Posterior cingulate gyrus (tissue), 11 donors: ENCODE measurements at places on chromosomes 6 and 20.

- no peak for DNase-seq
Measured at GRCh38 chr6:12516070-12516469, 200.5 kb upstream of the PHACTR1 start.

- no peak for DNase-seq
Measured at GRCh38 chr6:135990439-135990838, 138.9 kb downstream of the PDE7B start.

DNA sequence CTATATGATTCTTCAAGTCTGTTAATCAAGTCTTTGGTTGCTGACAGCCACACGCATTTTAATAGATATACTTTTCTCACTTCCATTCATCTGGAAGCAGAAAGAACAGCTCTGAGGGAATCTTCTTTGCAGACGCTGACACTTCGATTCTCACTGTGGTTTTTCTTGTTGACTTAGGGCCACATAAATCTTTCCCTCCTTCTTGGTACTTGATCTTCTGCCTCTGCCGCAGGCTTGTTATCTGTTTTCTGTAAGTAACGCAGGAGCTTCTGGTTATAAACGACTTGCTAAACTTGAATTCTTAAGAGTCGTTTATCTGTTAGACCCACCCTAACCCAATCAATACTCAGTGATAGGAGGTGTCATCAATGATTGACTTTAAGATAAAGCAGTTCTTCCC is 268.8 kb upstream of the SULF2 start:
- no peak for DNase-seq

DNA sequence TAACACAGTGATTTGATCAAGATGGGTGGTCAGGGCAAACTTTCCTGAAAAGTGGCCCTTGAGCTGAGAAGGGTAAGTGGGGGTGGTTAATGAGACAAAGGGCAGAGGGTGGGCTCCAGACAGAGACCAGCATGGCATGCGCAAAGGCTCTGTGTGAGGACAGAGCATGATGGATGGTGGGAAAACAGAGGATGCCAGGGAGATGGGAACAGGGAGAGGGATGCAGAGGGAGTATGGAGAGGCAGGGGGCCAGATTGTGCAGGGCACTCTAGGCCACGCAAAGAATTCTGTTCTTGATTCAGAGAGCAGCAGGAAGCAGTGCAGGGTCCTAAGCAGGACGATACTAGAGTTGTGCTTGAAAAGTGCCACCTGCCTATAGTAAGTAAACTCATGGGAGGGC is 394.4 kb downstream of the BTBD9 start:
- no peak for DNase-seq

GRCh38 chr6:27531772-27532459 is 59.0 kb upstream of the ZNF184 start:
- DNase-seq = no peak

- DNase-seq = no peak
Measured at GRCh38 chr6:107811591-107812218, 12.4 kb downstream of the SCML4 start.

DNA sequence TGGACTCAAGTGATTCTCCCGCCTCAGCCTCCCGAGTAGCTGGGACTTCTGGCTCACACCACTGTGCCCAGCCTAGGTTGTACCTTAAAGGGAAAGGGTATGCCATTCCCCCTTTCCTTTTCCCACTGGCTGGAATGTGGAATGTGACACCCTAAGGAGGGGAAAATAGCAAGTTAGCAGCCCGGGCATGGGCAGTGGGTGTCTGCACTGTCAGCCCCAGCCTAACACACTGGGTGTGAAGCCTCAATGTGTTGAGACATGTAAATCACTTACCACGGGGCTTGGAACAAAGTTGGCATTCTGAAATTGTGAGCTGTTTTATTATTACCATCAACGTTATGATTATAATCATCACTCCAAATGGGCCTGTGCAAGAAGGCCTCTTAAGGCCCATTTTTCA is 80.8 kb upstream of the PTPN1 start:
- no peak for DNase-seq

- DNase-seq = no peak
Measured at GRCh38 chr20:38997622-38998021, 35.5 kb downstream of the DHX35 start.

GRCh38 chr20:31922181-31922580 is 29.7 kb downstream of the PDRG1 start:
- no peak for DNase-seq

DNA sequence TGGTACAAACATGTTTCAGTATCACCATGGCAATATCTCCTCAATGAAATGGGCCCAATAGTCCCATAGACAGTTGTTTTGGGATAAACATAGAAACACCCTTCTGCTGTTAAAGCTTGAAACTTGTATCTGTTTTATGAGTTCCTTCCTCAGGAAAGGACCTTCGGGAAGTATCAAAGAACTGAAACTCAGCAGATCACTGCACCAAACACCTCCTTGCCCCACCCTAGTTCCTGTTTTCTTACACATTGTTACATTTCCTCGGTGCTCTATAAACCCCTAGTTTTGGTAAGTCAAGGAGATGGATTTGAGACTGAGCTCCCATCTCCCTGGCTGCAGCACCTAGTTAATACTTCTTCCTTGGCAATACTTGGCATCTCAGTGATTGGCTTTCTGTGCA is 73.8 kb upstream of the ECI2 start:
- DNase-seq = no peak

GRCh38 chr6:25889877-25890853 is 16.1 kb upstream of the SLC17A3 start:
- no peak for DNase-seq

- DNase-seq = no peak
Measured at GRCh38 chr20:6636209-6637159, 131.0 kb upstream of the BMP2 start.

- DNase-seq = peak; percentile 57
Measured at GRCh38 chr6:167311286-167311685, 13.6 kb upstream of the TTLL2 start.

DNA sequence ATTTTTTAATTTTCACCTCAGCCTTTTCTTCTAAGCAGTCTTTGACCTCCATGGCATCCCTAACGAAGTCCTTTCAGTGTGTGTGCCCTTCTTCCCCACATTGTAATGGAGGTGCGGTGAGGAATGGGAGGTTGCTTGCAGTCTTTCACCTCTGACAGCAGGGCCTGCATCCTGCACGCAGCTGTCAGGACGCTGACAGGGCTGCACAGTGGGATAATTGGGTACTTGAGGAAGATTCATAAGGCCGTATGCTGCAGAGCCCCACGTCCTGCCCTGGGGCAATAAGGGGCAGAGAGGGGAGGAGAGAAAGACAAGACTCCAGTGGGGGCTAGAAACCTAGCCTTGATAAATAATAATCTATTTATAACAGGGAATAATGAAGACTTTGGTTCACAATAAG is 184.7 kb downstream of the SAMD5 start:
- DNase-seq = no peak

GRCh38 chr6:27547157-27548075 is 74.5 kb upstream of the ZNF184 start:
- DNase-seq = no peak
